ENCODE measurements at places on chromosomes 11 and 22.

DNA sequence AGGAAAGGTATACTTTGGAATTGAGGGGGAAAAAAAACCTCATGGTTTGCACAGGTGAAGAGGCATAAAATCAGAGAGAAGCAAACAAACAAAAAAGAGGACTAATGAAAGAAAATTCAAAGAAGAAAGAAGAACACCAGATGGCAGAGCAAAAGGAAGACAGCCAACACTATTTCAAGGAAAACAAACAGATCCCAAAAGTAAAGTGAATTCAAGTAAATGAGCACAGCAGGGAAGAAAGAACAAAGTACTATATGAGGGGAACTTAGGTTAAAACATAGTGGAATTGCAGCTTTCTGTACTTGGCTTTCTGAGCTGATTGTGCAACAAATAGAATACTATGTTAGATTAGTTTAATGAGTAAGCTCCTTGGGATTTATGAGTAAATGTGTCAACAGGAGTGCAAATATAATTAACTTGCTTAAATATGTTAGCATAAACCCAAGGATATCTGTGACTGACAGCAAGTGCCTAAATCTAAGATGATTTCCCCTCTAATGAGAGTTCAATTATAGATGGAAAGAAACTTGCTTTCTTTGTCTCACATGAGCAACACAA, 404.6 kb upstream of the CNTN5 start:
- DNase-seq: no peak

DNA sequence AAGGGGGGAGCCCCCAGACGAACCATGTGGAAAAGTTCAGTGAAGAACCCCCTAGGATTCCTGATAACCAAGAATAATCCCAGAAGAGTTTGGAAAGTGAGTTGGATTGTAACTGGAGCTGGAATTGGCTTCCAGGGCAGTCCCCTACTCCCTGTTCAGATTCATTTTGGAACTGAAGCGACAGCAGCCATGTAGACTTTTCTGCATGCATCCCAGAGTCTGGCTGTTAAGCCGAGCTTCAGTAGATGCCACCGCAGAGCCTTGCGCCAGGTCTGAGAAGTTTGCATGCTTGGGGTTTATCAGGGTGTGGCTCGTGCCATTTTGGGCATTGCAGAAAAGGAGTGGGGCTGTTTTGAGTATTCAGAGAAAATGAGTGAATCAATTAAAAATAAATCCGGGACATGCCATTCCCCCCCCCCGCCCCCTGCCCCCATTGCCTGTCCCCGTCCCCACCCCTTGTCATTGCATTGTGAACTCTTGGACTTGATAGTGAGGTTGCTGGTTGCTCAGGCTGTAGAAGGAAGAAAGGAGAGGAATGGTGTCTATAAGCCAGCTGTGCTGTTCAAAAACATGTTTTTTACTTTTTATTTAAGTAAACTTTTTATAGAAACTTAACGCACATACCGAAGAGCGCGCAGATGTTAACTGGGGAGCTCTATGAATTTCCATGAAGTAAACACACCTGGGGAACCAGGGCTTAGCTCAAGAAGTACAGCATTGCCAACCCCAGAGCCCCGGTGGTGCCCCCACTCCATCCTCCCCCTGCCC, 71.2 kb downstream of the LDLRAD3 start:
- DNase-seq: no peak

GRCh38 chr11:250274-250673, 13.5 kb downstream of the PSMD13 start:
- no peak for DNase-seq

GRCh38 chr11:42768576-42768975, 543.2 kb upstream of the API5 start:
- DNase-seq: no peak
